ENCODE measurements at places on chromosomes 5 and 9.
A peak's percentile ranks its signal among the peaks of the same experiment; 100 is the strongest.

- DNase-seq: no peak
These were observed 226.4 kb downstream of the TRIM32 start for GRCh38 chr9:116913536-116913935.

DNA sequence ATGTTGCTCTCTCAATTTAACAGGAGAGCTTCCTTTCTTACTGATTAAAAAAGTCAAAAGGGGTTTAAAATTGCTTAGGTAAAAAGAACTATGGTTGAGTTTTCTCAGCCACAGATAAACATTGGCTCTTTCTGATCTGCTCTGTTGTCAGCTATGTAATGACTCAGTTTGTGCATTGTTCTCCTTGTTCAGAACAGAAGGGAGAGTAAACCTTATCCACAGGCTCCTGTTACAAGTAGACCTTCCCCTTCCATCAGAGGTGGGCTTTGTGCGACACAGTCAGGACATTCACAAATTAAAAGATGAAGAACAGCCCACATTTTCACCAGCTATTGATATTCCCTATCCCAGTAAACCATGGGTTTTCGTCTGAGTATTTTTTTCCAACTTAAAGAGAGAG is 236.3 kb upstream of the SEMA6A start:
- DNase-seq: no peak

GRCh38 chr5:138336952-138337684 is 948 bp upstream of the FAM53C start:
- peak; percentile 95 for DNase-seq

DNA sequence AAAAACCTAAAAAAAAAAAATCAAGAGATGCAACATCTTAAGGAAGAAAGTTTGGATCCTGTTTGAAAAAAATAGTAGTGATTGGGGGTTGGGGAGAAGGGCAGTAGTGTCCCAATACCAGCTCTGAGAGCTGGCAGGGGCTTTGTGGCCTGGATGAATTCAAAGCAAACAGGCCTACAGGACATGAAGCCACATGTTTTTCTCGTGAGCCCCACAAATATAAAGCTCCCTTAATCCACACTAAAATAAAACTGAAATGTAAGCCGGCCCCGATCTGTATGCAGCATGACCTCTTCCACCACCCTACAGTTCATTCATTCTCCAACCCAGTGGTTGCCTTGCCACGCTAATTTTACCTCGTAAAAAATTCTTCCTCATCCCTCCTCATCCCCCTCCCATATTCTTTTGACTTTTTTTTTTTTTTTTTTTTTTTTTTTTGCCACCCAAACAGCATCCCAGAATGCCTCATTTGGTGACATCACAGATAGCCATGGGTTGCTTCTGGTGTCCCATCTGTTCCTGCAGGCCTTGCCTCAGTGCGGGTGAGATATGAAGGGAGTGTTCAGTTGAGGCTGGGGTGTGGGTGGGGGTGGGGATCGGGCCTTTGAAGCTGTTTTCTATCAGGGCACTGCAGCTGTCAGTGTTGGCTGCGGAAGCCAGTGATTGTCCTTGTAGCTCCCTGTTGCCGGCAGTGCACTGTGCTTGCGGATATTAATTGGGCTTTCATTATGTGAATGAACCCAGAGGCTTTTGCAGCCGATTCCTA is 81.6 kb upstream of the NFIB start:
- DNase-seq: no peak

DNA sequence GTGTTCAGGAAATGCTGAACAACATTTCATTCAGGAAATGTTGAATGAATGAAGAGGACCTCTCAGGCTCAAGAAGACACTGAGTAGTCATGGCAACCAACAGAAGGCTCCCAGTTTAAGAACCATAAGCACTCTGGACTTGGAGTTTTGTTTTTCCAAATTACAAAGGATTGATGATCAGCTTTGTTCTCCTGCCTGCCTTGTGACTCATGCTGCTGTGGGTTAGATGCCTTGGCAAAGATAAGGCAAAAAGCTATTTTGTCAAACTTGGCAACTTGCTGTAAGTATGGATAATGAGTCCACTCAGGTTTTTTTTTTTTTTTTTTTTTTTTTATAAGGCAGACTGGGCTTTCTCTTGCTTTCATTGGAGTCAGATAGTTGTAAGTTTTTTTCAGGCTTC is 365.0 kb downstream of the TMEM232 start:
- peak; percentile 32 for DNase-seq

- no peak for DNase-seq
These were observed 40.9 kb downstream of the RFK start for GRCh38 chr9:76353280-76353679.

- peak; percentile 91 for DNase-seq
These were observed 136.5 kb upstream of the ABCA1 start for GRCh38 chr9:105064248-105065097.

GRCh38 chr5:571791-572190 is 40.3 kb upstream of the CEP72 start:
- no peak for DNase-seq

DNA sequence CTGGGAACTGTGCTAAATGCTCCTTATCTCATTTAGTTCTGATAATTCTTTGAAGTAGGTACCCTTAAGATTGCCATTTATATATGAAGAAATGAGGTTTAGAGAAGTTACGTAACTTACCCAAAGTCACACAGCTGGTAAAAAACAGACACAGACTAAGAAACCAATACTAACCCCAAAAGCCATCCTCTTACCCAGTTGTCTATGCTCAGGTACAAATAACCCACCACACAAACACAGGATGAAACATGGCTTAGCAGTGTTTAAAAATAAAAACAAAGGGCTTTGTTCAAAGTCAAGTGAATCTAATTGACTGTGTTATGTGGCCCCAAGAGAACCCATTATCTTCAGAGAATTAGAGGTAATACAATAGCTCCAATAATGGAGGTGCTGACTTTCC is 37.0 kb upstream of the IL7R start:
- DNase-seq: no peak

GRCh38 chr9:129703667-129704355 is 38.4 kb downstream of the PRRX2 start:
- DNase-seq: peak; percentile 95

DNA sequence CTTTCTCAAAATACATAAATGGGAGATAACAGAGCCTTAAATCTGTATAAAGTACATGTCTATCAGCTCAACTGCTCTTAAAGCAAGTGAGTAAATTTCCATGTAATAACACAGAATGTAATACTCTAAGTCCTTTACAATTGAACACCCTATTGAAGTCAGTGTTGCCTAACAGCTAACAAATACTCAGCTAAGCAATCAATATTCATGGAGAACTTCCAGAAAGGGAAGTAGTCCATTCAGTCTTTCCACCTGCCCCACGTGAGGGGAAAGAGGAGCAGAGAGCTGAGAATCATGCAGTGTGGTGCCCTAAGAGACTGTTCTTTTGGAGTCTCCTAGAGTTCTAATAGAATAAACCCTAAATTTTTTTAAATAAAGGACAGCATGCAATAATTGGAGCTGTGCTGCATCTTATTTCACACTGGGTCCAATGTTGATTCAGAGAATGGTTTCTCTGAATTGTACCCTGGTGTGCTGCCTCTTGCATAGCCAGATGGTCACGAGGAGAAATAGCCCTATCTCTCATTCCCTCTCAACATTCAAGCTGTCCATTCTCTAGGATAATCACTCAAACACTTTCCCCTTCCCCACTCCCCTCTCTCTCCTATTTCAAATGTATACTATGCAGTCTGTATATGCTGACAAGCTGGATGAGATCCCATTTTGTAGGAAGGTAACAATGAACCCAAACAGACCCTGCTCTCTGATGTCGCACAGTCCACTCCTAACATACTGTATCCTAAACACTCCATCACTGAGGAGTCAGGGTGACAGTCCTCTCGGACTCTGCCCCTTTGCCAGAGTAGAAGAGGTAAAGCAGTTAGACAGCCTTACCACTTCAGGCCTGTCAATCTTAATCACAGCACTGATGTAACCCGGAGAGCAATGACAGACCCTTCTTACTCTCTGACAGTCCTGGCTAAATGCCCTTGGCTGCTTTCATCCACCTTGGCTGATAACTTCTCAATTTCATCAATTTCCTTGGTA is 134.8 kb downstream of the EPB41L4A start:
- DNase-seq: no peak
